Mesothelial cell of epicardium (in vitro differentiated cells): ENCODE measurements at places on chromosomes 12 and 14.

- no peak for DNase-seq
Observed at GRCh38 chr14:70808416-70809224, 693 bp downstream of the MAP3K9 start.

DNA sequence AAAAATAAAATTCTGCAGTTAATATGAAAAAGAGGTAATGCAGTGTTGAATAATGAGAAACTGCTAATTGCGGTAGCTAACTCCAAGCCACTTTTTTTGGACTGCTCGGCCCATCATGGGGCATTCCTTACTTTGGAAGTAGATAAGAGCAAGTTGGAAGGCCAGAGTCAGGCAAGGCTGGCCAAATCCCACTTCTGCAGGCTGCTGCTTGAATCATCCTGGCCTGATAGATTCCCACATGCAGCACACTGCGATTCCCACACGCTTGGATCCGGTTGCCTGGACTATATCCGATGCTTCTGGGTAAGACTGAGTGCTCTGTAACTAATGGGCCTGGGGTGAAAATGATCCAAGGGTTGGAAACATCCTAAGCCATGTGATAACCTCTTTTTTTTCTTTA, 10.6 kb downstream of the EIF2B2 start:
- no peak for DNase-seq

DNA sequence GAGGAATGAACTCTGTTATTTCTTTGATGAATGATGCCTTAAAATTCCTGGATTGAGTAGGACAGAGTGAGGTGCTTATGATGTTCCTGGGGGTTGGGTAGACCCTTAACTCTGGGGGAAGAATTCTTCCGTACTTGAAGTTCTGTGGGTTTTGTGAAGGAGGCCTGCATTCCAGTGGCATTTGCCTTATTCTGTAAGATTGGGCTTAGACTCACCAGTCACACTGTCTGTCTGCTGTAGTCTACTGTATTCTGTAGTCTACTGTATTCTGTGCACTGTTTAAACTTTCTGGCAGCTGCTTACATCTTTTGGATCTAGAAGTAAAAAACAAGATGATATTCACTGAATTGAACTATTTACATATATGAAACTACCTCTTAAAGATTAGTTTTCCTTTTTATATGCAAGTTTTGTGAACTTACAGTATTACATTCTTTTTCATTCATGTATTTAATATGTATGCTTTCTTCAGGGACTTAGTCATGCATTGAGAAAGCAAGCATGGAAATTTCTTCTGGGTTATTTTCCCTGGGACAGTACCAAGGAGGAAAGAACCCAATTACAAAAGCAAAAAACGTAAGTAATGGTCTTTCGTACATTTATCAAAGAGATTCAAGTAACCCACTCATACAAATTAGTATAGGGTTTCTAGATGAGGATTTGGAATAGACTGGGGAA, 42.3 kb upstream of the TPH2 start:
- DNase-seq, result no peak

- no peak for DNase-seq
Observed at GRCh38 chr14:54366736-54367735, 29.8 kb upstream of the CDKN3 start.

DNA sequence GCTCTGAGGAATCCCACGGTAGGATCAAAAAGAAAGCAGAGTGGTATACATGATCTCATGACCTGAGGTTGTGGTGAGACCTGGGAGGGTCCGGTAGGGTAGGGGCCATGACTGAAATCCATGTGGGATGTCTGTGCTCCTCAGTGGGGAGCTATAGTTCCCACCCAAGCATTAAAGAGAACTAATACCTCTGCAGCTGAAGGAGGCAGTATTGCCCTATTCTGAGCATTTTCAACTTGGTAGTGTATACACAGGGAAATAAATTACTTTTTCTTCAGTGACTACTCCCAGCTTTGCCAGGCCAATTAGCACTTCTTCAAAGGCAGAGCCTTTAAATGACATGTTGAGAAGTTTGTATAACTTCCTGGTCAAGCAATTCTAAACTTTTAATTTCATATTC, 613.8 kb downstream of the KCNH5 start:
- no peak for DNase-seq

- no peak for DNase-seq
Observed at GRCh38 chr12:10293570-10294227, 14.0 kb upstream of the KLRD1 start.

- no peak for DNase-seq
Observed at GRCh38 chr14:75570797-75571196, 7.6 kb upstream of the FLVCR2 start.

DNA sequence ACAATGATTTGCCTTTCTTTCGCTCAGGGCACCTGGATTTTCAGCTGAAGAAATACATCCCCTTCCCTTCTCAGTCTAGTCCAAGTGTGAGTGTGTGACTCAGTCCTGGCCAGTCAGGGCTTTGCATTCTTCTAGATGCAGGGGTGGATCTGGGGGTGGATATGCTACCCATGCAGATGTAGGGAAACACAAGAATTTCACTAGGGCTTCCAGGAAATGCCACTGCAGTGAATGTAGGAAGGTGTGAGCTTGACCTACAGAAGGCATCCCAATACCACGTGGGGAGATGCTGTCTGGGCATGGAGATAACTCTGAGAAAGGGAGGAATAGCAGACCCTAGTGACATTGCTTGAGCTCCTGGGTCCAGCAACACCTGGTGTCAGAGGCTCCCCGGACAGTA, 404.2 kb downstream of the GLT1D1 start:
- DNase-seq, result no peak

DNA sequence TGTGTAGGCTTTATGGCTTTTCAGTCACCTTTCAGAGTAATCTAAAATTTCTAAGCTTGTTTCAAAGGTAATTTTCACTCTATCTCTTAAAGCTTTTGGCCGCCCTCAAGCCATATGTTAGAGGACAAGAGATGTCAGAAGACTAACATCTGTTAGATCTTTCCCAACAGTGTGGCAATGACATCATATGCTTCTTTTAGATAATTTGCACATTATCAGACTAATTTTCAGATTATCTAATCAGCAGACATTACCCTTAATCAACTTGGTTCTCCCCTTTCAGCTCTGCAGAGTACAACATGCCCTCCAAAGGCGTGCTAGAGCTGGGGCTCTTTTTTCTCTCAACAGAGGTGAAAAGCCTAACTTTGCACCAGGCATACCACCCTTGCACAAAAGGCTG, 207.1 kb downstream of the DPF3 start:
- DNase-seq, result no peak

- DNase-seq, result no peak
Observed at GRCh38 chr12:76549131-76549530, 10.4 kb downstream of the OSBPL8 start.

GRCh38 chr14:103767336-103767894, 51.8 kb downstream of the ZFYVE21 start:
- DNase-seq, result no peak

DNA sequence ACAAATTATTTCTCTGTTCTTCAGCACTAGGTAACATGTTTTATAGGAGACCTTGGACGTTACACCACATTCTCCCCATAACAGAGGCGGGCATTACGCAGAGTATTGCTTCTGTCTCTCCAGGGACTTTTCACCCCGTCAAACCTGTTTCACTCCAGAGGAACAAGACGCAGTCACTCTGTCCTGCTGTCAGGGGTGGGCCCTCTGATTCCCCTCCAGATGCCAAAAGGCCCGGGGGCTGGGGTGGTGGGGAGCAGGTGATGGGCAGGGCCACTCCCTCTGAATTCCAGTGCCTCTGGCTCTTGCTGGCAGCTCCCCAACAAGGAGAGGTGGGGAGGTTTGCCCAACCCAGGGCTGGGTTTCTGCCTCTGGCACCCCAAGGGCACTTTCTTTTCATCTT, 71.9 kb downstream of the NTF3 start:
- peak; percentile 49 for DNase-seq

GRCh38 chr12:42422785-42423184, 96.8 kb downstream of the PPHLN1 start:
- DNase-seq, result no peak

DNA sequence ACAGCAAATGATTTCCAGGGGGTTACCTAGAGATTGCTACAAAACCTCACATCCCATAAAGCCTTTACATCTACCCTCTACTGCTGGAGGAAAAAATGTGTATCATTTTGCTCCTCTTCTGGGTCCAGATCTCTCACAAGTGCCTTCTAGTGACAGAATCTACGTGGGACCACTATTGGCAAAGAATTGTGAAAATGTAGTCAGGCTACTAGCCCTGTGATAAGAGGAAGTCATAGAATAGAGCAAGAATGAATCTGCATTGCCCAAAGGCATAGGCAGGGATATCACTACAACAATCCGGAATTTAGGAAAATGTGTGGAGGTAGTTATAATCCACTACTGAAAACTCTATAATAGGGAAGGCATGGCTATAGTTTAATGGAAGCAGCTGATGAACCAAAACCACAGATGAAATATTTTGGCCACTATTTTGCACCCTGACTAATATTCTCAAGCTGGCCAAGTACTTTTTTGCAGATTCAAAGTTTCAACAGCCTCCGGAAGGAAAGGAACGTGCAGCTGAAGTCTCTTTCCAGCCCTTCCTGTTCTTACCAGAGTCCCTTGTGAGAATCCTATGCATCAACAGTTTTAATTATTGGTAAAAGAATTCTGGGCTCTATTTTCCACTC, 176.8 kb downstream of the PHLDA1 start:
- DNase-seq, result no peak

GRCh38 chr14:96136371-96137005, 68.2 kb upstream of the BDKRB2 start:
- DNase-seq, result no peak

GRCh38 chr14:73616831-73617230, 4.5 kb downstream of the ACOT6 start:
- no peak for DNase-seq

DNA sequence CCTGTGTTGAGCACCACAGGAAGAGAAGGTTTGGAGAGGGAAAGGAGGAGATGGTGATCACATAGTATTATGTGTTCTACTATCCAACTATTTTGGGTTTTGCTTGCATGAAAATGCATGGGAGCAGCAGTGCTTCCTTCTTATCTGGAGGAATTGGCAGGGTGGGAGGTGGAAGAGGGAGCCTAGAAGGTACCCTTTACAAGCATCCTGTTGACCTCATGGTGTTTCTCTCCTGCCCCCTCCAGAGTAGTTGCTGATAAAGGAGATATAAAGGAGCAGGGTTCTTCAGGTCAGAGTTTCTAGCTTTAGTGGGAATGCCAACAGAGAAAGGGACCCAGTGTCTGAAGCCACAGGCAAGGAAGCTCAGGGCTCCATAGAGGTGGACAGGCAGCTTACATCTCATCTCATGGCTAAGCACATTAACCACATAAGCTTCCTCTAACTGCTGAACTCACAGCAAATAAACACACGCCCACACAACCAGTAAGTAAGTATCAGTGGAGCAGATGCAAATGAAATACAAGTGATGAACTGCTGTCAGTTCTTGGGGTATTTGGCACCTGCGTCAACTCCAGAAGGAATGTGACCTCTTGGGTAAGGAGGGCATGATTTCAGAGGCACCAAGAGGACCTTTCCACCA, 174.2 kb upstream of the SLC38A2 start:
- DNase-seq, result no peak

GRCh38 chr12:1744932-1745331, 54.1 kb downstream of the ADIPOR2 start:
- DNase-seq, result no peak

- DNase-seq, result peak; percentile 39
Observed at GRCh38 chr12:14773685-14774073, 29.6 kb downstream of the WBP11 start.

GRCh38 chr14:88325883-88326282, 2.8 kb upstream of the KCNK10 start:
- no peak for DNase-seq
